Stimulated activated CD8-positive, alpha-beta memory T cell treated with anti-CD3 and anti-CD28 coated beads, Interleukin-7, amount 100 ng/mL, for 48 hours (primary cell): ENCODE measurements at places on chromosomes 6 and 20.

DNA sequence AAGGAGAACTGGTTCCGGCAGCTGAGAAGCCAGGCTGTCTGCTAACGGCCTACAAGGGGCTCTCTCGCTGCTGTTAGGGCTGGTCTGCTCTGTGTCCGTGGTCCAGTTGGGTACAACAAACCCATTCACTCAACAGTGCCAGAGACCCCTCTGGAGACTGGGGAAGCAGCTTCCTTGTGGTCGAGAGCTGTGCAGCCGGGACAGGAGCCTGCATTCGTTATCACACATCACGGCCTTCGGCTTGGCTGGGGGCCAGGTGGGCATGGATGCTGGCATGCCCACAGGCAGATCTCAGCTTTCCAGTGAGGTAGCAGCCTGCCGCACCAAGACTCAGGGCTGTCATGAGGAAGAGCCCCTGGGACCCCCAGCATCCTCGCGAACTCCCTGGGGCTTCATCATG is 124.7 kb downstream of the PREX1 start:
- DNase-seq = no peak

DNA sequence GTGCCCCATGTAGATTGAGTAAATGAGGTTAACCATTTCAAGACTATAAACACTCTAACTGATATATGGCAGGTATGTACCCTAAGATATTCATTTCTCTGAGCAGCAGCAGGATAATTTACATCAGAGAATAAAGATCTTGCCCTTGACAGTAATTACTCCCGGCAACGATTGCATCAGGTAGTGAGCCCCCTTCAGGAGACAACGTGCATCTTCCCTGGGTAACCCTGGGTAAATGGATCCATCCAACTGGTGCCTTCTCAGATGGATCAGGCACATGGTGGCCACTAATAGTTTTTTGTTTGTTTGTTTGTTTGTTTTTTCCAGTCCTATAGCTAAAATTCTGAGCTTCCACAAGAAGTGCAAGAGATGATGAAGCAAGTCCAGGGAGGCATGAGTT is 469.4 kb upstream of the SLC35B3 start:
- DNase-seq = no peak

DNA sequence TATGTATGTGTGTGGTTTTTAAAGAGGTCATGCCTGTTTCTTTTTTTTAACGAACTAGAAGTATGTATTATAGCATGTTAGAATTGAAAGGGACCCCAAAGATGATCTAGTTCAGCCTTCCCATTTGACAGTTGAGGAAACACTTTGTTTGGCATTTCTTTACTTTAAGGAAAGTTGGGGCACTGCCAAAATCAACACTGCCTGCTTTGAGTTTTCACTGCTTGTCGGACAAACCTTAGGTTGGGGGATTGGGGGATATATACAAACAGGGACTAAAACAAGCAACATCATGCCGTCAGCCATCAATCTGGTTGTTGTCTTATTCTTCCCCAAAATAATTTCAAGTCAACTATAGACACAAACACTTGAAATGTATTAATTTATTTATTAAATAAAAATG is 14.1 kb upstream of the CALHM6 start:
- DNase-seq = no peak

- no peak for DNase-seq
Observed at GRCh38 chr6:36339146-36339545, 2.5 kb upstream of the BNIP5 start.

DNA sequence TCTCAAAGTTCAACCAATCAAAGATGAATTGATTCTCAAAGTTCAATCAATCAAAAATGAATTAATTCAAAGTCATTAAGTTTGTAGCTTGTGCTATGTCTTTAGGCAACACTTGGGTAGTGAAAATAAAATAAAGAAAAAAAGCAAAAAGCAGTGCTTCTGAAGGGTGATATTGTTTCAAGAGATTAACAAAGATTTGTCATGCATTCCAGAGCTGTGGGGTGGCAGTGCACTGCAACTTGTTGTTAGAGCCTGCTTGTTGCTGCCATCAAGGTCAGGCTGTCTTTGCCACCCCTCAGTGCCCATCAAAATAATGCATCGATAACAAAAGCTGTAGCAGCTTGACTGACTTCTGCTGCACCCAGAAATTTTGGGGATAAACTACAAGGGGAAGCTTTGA is 128.6 kb downstream of the RNF144B start:
- no peak for DNase-seq
